Left kidney (tissue), 8 donors: ENCODE measurements at places on chromosomes 2 and 18. TPM values are rescaled to one million over a fixed set of nuclear protein-coding genes. Genes with fewer than 3 reads are reported as not detected.

DNA sequence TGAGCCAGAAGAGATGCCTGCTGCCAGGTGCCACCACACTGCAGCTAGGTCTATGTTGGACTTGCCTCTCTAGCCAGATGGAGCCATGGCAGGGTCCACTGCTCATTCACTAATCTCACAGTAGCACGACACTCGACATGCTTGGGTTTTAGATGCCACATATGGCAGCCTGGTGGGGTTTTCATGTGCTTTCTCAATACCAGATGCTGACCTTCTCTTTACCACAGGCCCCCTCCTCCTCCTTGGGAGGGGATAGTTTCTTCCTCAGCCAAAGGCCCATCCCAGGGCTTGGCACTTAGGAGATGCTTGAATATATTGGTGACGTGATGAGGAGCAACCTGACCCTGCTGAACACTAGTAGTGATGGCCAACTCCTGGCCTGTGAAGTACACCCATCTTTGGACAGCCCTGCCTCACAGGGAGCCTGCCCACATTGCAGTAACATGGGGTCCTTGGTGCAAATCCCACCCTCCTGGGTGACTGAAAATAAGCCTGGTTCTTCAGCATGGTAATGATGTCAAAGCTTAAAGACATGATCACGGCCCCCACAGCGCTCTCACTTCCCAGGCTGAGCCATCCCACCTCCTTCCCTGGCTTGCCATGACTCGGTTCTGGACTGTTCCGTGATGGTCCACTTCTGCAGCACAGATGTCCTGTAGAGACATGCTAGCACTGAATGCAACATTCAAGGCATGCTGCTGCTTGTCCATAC lies 227.5 kb downstream of the SH3RF3 start:
- no peak for DNase-seq

DNA sequence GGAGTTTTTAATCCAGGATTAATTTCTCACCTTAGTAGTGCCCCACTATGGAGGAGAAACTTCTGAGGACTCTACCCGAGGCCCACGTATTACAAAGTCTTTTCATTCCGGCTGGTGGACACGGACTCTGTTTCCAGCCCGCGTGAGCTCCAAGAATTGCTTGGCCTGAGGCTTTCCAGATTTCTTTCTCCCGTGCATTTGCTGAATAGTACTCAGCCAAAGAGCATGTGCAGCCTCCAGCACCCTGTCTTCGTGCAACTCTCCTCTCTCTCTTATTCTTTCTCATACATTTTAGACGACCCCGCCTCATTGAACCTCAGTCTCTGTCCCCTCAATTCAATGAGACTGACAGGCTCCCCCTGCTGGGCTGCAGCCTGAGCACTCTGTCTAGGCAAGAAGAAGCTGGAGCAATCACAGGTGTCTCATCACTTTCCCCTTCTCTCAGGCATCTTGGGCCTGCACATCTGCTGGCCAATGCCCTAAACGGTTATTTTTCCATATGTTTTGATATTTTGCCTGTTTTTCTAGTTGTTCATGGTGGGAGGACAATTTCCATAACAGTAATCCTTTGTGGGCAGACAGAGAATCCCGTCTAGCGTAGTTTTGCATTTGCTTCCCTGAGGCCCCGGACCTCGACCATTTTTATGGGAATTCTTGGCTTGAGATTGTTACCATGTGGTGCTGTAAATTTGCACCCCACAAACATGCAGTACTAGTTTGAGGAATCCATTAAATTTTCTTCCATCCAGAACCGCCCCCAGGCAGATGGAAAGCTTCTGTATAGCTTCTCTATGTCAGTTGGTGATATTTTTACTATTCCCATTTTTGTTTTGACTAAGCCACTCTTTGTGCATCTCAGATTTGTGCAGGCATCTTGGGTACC lies 50.1 kb upstream of the LPIN2 start:
- peak; percentile 70 for DNase-seq

DNA sequence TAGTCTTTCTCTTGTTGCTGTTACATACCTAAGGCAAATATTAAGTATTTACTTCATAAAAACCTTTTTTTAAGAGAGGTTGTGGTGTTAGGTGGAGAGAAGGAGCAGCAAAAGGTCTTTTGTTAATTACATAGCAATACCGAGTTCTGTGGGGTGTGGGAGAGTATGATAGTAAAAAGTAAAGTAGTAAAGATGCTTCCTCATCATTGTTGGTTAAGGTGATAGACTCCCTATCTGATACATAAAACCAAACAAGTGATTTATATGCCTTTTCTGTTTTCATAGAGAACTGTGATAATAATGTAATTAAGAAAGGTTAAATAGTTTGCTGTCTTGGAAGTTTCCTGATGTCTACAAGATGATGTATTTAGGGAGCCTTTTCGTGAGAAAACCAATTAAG lies 75.4 kb downstream of the EML4 start:
- DNase-seq, result no peak

DNA sequence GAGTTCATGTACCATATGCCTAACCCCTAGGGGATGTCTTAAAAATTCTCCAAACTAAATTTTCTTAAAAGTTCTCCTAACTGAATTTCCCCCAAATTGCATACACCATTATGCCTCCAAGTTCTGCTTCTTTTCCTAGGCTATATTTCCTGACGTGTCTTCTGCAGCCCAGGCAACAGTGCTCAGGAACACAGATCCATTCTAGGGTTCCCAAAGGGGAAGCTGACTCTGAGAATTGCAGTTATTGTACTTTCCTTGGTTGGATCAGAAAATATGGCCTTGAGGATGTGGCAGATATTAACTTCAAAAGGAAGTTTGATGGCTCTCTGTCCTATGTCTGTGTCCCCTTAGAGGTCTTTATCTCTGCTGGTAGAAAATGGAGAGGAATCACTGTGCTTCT lies 124.3 kb downstream of the TMEM17 start:
- no peak for DNase-seq

DNA sequence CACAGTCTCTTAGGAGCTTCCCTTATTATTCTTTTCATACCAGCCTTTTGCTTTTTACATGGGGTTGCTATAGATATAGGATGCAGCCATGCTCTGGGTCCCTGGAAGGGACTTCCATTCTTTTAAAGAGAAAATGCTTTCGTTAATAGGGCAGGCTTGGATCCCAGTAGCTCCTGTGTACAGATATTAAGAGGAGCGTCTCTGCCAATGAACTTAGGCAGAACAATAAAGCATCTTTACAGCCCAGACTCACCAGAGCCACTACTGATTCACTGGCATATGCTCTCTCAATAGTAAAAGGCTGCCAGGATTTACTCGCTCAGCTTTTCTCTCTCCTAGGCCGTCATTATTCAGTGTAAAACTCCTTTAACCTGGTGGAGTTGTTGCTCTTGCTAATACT lies 1385.4 kb upstream of the PIK3C3 start:
- DNase-seq, result no peak

- DNase-seq, result no peak
Measured at GRCh38 chr18:31386741-31387140, 10.2 kb downstream of the DSG4 start.

GRCh38 chr2:240429872-240430491 lies 5.5 kb upstream of the GPC1 start:
- no peak for DNase-seq

- no peak for DNase-seq
Measured at GRCh38 chr18:46196627-46197243, 92.5 kb downstream of the HAUS1 start.

- no peak for DNase-seq
Measured at GRCh38 chr2:118387509-118387908, 299.2 kb downstream of the INSIG2 start.

- DNase-seq, result no peak
Measured at GRCh38 chr18:22637787-22638186, 220.1 kb upstream of the CTAGE1 start.

- no peak for DNase-seq
Measured at GRCh38 chr2:122635686-122636085, 880.2 kb downstream of the TSN start.

- no peak for DNase-seq
Measured at GRCh38 chr2:163405298-163405697, 330.5 kb downstream of the FIGN start.

DNA sequence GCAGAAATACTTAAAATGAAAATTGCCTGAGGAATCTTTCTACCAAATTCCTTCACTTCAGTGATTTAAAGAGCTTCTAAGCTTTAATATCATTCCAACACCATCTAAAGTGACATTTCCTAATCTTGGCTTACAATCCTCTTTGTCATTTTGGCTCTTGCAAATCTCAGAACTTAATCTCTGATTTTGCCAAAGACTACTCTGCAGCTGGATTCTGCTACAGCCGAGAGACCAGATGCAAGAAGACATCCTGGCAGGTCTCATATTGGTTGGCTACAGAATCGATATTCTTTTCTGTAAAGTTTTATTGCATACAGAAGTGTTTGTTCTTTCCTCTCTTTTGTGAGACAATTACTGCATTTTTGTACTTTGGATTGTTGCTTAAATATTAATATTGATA lies 716.5 kb upstream of the LRATD1 start:
- no peak for DNase-seq

DNA sequence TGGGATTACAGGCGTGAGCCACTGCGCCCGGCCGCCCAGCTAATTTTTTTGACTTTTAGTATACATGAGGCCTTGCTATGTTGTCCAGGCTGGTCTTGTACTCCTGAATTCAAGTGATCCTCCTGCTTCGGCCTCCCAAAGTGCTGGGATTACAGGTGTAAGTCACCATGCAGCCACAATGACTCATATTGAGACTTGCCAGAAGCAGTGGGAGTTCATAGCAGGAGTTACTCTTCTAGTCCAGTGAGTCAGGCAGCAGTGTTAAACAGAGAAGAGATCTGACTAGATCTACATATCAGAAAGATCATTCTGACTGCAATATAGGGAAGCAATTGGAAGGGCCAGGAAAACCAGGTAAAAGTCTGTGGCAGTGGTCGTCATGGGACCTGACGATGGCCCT lies 1.5 kb upstream of the FLACC1 start:
- DNase-seq, result no peak

DNA sequence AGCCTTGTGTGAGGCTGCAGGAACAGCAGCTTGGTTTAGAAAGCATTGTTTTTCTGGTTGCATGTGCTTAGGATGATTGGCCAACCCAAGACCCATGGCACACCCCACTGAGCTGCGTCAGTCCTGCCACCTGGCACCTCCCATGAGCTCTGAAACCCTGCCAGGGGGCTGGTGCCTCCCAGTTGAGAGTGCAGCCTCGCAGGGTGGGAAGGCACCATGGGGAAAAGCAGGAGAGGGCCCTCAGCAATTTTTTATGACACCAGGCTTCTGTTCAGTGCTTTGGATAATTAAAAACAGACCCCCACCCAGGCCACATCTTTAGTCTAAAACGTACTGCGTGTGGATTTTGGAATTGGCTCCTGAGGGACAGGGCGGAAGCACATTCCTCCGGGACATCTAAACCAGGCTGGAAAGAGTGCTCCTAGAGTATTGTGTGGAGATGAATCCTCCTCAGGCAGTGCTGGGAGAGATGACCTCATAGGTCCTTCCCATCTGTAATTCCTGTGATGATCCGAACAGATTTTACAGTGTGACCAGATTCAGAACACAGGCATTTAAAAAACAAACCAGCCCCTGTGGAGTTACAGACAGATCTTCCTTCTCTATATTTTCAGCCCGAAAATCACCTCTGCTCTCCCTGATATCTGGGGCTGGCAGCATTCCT lies 438.3 kb downstream of the ZNF521 start:
- DNase-seq, result no peak

- DNase-seq, result no peak
Measured at GRCh38 chr18:9086015-9086414, 16.5 kb upstream of the NDUFV2 start.

DNA sequence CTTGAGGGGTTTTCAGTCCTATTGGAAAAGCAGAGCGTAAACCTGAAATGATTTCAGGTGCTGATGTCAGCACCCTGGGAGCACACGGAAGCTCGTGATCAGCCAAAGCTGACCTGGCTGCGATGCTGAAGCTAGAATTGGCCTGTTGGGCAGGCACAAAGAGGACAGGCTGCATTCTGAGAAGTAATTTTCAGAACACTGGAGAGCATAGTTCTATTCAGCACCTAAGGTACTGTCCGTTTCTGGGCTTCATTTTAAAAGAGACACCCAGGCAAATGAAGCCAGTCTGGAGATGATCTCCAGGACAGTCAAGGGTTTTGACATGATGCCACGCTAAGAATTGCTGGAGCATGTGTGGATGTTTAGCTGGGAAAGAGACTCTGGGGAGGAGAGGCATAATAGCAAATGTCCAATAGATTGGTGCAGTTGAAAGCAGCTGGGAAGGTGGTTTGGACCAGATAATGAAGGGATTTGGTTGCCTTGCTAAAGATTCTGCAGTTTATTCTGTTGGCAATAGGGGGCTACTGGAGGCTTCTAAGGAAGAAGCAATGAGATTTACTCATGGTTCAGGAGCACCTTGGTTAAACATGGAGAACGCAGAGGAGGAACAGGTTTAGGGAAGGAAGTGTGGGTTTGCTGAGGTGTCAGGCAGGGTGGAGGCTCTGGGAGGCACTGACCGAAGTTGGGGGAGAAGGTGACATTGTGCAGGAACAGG lies 86.6 kb downstream of the ACOXL start:
- DNase-seq, result no peak

DNA sequence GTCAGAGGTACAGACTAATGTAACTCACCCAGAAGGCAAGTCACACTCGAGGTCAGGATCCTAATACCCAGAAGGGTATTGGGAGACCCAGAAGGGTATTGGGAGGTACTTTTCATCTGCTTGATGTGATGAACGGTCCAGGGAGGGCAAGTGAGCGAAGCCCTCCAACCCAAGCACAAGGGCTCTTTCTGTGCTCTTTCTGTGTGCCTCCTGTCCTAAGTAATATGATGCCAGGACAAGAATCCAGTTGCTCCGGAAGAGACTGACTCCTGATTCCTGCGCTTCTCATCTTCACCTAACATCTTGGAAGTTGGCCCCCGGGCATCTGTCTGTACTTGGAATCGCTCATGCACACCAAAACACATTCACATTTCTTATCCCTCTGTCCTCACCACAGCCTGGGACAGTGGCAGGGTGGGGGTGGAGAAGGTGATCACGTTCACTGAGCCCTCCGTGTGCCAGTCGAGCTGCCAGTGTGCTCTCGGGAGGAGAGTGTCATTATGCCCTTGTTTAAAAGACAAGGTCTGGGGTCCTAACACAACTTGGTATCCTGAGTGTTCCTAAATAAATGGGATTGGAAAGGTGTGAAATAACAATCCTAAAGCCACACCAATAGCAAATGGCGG lies 17.1 kb downstream of the GYPC start:
- DNase-seq, result no peak

DNA sequence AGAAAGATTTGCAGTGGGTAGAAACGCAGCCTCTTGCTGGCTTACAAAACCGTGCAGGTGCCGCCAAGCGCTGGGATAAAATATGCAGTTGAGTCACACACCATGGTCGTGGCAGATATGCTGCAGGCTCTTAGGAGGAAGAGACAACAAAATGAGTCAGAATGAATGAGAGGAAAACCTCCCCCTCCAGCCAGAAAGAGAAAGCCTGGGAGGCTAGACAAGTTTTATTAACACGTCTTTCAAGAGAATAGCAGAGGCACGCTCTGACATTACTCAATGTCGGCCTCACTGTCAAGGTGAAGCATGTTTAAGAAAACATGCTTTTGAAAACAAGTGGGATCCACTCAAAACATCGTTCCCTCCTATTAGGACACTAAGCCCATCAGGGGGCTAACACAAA lies 37.1 kb upstream of the ZCCHC2 start:
- DNase-seq, result no peak

LRRTM4 gene
- 1.4 TPM for polyA plus RNA-seq

NT5C1B gene
- 1.5 TPM for polyA plus RNA-seq

GALNT5 gene
- polyA plus RNA-seq, result 0.70 TPM

DOK1 gene
- 7.4 TPM for polyA plus RNA-seq

NAT8 gene
- 18.6 TPM for polyA plus RNA-seq

AKAIN1 gene
- not detected for polyA plus RNA-seq

CPO gene
- polyA plus RNA-seq, result 1.7 TPM

STAT4 gene
- polyA plus RNA-seq, result 11.4 TPM

CHRNA1 gene
- polyA plus RNA-seq, result 3.7 TPM

CFC1 gene
- not detected for polyA plus RNA-seq

PTPRM gene
- 107 TPM for polyA plus RNA-seq

DSG2 gene
- 55.9 TPM for polyA plus RNA-seq

TUBB8B gene
- polyA plus RNA-seq, result 0.96 TPM

POTEI gene
- polyA plus RNA-seq, result 0.08 TPM
